HL-60 (cell line): ENCODE measurements at places on chromosomes 2 and 18.

GRCh38 chr2:10432311-10433181 is 15.6 kb downstream of the ODC1 start:
- DNase-seq = no peak

GRCh38 chr2:2703172-2703571 is 372.1 kb upstream of the MYT1L start:
- no peak for DNase-seq

DNA sequence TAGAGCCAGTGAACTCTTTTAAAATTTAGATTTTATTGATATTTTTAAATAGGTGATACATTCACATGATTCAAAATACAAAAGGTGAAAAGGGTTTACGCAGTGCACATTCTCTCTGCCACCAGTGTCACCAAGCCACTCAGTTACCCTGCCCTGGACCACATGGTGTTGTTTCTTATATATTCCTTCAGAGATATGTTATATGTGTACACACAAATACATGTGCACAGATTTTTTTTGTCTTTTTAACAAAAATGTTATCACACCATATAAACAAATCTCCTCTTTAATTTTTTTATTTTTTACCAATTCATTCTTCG is 26.2 kb downstream of the SERPINB4 start:
- DNase-seq = no peak

DNA sequence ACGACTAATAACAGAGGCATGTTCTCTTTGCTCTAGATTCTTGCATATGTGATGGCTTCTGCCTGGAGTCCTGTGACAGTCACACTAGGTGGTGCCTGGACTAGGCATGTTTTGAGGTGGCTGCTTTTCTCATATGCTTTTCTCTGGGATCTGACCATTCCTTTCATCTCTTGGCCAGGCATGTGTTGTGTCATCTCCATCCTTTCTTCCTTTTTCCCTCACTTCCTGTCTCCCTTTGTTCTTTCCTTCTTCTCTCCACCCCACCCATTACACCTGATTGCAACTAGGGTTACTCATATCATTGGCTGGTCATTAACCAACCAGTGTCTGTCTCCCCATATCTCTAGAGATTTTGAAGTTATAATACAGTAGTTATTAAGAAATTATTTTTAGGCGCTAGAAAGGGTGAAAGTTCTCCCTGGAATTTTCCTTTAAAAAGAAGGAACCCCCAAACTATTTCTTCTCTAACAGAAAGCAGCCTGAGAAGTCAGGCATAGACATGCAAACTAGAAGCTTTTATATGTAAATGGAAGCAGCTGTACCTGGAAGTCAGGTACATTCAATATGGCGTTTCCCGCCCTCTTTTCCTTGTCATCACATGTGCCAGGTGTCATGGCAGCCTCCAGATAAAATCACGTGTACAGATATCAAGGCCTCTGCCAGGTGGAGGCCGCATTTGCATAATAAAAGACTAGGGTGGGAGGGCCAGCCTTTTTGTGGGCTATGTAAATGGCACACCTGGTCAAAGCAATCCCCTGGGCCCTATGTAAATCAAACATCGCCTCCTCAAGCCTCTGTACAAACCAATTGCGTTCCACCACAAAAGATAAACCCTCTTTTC is 220.4 kb upstream of the MEX3C start:
- no peak for DNase-seq

- DNase-seq = no peak
Observed at GRCh38 chr2:45669032-45669486, 17.6 kb downstream of the PRKCE start.

DNA sequence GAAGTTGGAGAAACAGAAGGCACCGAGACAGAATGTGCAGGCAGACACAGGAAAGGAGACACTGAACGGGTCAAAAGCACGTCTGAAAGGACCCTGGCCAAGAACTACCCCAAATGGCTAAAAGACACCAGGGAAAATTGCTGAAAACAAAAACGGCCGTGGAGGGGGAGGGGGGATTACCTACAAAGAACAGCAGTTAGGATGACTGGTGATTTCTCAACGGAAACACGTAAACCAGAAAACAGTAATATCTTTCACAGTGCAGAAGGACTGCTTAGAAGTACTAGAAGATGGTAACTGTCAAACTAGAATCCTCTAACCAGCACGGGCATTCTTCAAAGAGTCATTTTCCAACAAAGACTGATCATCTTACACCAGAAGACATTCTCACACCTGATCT is 142.6 kb downstream of the HDAC4 start:
- DNase-seq = no peak

- DNase-seq = no peak
Observed at GRCh38 chr18:51578406-51578980, 381.0 kb upstream of the MEX3C start.
